ENCODE measurements at places on chromosomes 4 and X.

DNA sequence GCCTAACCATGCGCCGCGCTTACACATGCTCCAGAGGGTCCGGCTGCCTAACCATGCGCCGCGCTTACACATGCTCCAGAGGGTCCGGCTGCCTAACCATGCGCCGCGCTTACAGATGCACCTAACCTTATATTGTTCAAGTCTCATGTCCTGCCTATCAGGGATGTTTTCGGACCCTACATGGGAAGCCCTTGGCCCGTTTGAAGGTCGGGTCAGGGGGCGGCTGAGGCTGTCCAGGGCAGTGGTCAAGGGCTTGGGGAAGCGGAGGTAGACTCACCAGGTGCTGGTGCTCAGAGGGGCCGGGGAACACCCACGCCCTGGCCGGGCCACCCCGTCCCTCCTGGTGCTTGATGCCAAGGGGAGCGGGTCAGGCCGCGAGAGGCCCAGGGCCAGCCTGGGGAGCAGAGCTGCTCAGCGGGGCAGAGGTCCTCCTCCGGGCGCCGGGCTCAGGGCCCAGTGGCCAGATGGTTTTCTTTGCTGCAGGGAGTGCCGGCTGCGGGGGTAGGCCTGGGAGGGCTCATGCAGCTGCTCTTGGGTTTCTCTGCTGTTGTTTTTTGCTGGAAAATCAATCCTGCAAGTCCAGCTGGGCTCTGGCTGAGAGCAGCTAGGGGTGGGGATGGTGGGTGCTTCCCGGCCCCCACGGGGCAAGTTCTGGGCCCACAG lies 35.4 kb upstream of the SPON2 start:
- DNase-seq, result no peak

DNA sequence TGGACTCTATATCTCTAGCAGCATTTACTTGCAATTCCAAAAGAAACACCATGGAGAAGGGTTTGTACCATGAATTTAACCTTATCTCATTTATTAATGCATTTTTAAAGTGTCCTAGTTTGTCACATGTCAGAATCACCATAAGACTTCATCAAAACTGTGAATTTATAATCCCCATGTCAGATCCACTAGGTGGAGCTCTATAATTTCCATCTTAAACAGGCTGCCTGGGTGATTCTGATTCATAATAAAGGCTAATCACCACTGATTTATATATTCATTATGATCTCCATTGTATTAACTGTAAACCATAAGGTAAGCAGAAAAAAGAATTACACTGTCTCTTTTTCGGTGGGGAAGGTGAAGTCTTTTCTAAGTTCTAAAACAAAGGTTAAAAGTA lies 4.0 kb downstream of the TCEAL2 start:
- DNase-seq, result no peak

- DNase-seq, result no peak
Measured at GRCh38 chr4:173272996-173273395, 61.2 kb downstream of the HMGB2 start.

GRCh38 chr4:5878359-5878758 lies 14.5 kb downstream of the CRMP1 start:
- DNase-seq, result no peak

GRCh38 chrX:50068285-50068563 lies 132.6 kb downstream of the AKAP4 start:
- no peak for DNase-seq

DNA sequence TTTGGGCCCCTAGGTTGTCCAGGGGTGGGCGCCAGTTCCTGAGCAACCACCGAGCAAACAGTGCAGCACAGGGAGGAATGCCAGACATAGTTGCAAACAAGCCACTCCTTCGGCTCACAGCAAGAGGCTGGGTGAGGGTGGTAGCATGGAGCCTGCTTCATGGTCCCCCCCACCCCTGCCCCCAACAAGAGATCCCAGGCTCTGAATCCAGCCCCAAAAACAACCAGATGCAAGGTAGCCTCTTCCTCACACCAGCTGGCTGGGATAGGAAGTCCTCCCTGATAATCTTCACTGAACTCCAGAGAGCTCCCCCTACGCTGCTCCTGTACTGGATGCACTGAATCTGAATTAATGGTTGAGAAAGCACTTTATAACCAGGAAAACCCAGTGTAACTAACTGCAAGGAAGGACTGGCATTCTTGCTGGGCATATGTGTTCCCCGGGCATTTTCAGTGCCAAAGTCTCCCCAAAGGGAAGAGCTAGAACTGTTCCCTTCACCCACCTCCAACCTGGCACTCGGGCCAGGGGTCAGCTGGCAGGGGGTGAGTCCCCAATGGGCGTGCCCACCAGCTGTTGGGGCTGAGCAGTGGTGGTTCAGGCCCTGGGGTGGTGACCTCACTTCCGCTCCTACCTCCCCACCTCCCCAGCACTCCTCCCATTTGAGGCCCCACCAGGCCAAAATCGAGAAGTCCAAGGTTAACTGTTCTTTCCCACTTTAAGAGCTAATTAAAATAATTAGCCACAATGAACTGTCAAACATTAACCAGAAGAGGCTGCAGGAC lies 1.5 kb downstream of the ELF4 start:
- DNase-seq, result no peak

- no peak for DNase-seq
Measured at GRCh38 chr4:113384600-113384999, 335.1 kb downstream of the ANK2 start.

DNA sequence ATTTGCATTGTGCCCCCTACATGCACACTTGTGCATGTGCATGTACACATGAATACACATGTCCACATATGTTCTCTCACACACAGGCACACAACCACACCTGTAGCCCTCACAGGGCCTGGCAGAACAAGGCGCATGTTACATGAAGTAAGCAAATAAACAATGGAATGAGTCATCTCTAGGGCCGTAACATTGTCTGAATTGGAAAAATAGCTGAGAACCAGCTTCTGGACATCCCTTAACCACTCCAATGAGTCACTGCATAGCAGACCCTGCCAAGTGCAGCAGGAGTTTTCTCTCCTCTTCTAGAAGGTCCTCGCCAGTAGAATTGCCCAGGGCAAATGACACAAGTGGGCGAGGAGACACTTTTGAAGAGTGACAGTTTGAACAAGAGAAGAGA lies 66.1 kb downstream of the MAGEA10 start:
- DNase-seq, result no peak

DNA sequence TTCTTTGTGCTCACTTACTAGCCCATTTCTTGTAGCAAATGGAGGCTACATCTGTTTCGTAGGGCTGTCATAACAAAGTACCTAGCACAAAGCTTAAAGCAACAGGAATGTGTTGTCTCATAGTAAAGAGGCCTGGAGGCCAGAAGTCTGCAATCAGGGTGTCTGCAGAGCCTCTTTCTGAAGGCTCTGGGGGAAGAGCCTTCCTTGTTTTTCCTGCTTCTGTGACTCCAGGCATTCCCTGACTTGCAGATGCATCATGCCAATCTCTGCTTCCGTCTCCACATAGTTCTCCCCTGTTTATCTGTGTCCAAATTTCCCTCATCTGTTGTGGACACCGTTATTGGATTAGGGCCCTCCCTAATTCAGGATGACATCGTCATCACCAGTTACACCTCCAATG lies 67.1 kb downstream of the SHROOM2 start:
- DNase-seq, result no peak

DNA sequence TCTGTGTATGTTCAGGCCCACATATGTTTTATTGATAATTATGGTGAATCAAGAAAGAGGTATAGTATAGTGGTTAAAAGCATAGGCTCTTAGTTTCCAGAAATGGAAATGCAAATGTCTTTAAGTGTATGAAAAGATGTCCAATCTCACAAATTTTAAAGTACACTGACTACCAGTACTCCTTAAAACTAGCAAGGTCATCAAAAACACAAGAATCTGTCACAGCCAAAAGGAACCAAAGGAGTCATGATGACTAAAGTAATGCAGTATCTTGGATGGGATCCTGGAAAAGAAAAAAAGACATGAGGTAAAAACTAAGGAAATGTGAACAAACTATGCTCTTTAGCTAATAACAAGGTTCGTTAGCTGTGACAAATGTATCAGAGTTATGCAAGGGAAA lies 661 bp upstream of the RBM41 start:
- DNase-seq, result no peak

DNA sequence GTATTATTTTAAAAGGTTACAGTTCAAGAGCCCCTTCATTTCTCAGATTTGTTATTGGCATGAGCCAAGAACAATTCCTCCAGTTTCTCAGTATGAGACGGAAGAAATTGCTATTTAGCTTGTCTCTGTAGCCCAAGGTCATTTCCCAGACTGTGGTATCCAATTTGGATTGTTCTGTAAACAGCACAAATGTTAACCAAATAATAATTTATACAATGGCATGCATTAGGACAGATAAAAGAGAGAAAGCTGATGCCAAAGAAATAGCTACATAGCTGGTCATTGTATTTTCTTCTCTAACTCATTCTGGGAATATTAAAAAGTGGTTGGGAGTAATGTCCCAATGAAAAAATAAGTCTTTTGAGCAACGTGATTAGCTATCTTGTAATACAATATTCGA lies 134.6 kb upstream of the NPY2R start:
- no peak for DNase-seq

GRCh38 chr4:19879330-19879729 lies 372.4 kb upstream of the SLIT2 start:
- no peak for DNase-seq

DNA sequence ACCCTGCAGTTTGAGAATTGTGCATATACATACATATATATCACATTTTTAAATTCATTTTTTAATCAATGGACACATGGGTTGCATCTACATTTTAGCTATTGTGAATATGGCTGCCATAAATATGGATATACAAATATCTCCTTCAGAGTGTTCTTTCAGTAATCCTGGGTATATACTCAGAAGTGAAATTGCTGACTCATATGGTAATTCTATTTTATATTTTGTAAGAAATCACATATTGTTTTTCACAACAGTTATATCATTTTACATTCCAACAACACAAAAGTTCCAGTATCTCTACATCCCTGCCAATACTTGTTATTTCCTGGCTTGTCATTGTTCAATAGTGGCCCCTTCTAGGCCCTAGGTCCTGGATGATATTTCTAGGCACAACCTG lies 20.6 kb upstream of the HSFX4 start:
- no peak for DNase-seq

- no peak for DNase-seq
Measured at GRCh38 chr4:2330091-2331042, 68.5 kb upstream of the MXD4 start.

GRCh38 chrX:151323054-151323453 lies 74.0 kb upstream of the VMA21 start:
- DNase-seq, result no peak

- DNase-seq, result no peak
Measured at GRCh38 chr4:187166886-187167512, 443.3 kb upstream of the FAT1 start.

- no peak for DNase-seq
Measured at GRCh38 chr4:186755550-186756519, 32.2 kb upstream of the FAT1 start.

GRCh38 chrX:136447308-136447707 lies 40.4 kb upstream of the BRS3 start:
- no peak for DNase-seq

- no peak for DNase-seq
Measured at GRCh38 chr4:18105030-18106011, 83.8 kb upstream of the LCORL start.

GRCh38 chrX:23765449-23765848 lies 17.5 kb upstream of the SAT1 start:
- DNase-seq, result no peak

GRCh38 chr4:54750341-54750740 lies 92.6 kb downstream of the KIT start:
- no peak for DNase-seq

DNA sequence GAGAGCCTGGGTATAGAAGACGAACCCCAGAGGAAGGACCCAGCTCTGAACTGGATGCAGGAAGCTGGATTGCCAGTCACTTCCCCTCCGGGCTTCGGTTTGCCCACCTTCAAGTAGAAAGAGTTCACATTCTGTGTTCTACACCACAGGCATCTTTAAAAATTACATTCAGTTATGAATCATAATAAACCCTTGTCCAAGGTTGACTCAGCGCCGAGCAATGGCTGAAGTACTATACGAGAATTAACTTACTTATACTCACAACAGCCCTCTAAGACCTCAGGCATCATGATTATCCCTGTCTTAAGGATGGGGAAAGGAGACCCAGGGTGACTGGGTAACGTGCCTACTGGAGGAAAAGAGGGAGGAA lies 72.5 kb downstream of the EVC2 start:
- DNase-seq, result no peak

- no peak for DNase-seq
Measured at GRCh38 chr4:15935504-15936402, 2.8 kb downstream of the FGFBP1 start.

DNA sequence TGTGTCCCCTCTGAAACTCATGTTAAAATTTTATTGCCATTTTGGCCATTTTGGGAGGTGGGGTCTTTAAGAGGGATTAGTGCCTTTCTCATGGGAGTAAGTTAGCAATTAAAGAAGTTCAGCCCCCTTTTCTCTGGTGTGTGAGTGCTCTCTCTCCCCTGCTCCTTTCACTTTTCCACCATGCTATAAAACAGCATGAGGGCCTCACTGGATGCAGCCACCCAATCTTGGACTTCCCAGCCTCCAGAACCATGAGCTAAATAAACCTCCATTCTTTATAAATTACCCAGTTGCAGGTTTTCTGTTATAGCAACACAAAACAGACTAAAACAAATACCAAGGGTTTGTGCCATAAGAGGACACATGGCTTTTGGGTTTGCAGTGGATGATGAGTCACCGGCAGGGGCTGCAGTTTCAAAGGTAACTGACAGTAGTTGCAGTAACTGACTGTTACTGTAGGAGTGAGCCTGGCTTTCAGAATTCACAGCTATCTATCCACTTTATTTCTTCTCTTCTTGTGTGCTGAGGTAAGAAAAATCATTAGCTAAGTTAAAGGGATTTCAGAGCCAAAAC lies 121.5 kb downstream of the PPEF1 start:
- no peak for DNase-seq

- DNase-seq, result no peak
Measured at GRCh38 chrX:128728943-128729342, 676.7 kb upstream of the ACTRT1 start.

- DNase-seq, result no peak
Measured at GRCh38 chrX:40015693-40016092, 82.1 kb downstream of the BCOR start.

DNA sequence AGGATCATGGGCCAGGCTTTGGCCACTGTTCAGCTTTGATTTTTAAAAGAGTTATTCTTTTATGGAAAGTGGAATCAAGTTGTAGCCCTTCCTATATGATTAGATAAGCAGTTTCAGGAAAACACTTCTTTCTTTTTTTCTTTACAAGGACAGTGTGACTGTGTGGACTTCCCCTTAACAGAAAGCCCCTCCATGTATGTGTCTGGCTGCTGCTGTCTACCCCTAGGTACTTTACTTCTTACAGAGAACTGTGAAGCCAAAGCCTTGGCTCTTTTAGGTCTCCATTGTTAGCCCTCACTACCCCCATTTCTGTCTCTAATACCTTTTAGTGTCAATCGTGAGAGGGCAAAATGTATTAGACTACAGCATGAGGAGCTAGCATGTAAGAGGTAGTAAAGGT lies 19.1 kb downstream of the VSIG1 start:
- no peak for DNase-seq

GRCh38 chr4:187000281-187000680 lies 276.6 kb upstream of the FAT1 start:
- no peak for DNase-seq

- DNase-seq, result no peak
Measured at GRCh38 chrX:17042037-17042436, 95.6 kb downstream of the REPS2 start.

- DNase-seq, result no peak
Measured at GRCh38 chrX:38661561-38661960, 100.2 kb downstream of the TSPAN7 start.
